Activated effector memory CD4-positive, alpha-beta T cell treated with Interleukin-2 at 50 U/mL for 16 hours (primary cell): ENCODE measurements at places on chromosomes 5 and 9.
A peak's percentile ranks its signal among the peaks of the same experiment; 100 is the strongest.

- DNase-seq = peak; percentile 57
Measured at GRCh38 chr9:129624168-129624759, 1.7 kb upstream of the NTMT1 start.

DNA sequence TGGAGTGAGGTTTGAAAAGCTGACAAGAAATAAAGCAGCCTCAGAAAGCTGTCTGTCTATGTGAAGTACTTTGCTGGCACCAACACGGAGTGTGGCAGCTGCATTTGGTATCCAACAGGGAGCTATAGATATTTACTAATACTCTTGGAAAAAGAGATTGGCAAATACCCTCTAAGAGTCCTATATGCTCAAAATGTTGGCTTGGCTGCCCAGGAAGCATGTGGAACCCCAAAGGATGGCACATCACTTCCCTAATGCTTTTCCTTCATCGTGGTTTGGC, 398.3 kb downstream of the TLE4 start:
- DNase-seq = no peak

- DNase-seq = no peak
Measured at GRCh38 chr5:1257841-1258240, 32.7 kb downstream of the SLC6A18 start.

GRCh38 chr5:66351813-66352212, 207.7 kb downstream of the SREK1 start:
- no peak for DNase-seq

DNA sequence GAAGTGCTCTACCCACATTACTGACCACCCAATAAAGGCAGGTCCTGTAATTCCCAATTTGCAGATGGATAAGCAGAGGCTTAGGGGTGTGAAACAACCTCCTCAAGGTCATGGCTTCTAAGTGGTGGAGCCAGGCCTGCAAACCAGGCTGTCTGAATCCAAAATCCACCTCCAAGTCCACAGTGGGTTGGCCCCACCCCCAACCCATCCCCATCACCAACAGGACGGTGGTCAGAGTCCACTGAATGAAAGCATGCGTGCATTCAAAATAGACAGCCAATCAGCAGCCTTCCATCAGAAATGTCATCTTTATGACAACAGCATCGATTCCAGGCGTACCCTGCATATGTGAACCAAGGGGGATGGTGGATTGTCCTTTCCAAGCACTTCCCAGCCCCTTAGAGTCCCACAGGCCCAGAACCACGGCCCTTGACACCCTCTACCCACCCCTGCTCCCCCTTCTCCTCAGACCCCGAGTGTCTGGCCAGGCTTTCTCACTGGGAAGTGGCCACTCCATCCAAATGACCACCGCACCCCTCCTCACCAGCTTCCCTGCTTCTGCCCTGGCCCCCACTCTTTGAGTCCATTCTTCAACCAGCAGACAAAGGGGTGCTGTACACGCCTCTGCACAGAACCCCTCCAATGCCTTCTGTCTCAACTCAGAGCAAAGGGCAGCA, 133.1 kb downstream of the KCNIP1 start:
- DNase-seq = no peak

GRCh38 chr5:61784341-61784740, 452.3 kb downstream of the ZSWIM6 start:
- no peak for DNase-seq

- no peak for DNase-seq
Measured at GRCh38 chr9:3969590-3970260, 330.1 kb downstream of the GLIS3 start.

GRCh38 chr9:104808035-104808614, 44.2 kb downstream of the NIPSNAP3B start:
- DNase-seq = no peak

DNA sequence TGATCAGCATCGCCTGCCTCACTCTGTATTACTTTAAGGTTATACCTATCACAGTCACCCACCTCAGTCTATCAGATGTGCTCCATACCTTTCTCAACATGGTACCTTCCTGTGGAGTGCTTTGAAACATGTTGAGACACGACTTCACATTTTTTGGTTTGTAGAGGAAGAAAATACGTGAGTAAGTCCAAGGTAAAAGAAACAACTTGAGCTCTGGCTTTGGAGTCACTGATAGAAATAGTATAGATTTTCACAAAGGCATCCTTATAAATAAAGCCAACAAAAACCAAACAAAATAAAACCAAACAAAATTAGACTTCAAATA, 77.5 kb upstream of the HMHB1 start:
- DNase-seq = no peak

DNA sequence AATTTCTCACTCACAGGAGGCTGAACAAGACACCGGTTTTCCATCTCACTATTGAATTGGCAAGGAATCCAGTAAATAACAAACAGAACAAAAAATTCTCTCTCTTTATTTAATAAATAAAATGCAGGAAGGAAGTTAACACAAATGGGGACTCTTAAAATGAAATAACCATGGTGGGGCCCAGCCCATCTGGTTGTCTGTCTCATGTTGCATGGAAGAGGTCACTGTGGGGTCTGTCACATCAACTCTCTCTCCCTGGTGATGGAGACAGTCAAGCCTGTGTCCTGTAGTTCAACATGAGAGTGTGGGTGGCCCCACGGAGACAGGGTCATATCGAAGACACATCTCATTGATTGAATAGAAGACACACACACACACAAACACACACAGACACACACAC, 297.7 kb downstream of the IRX2 start:
- DNase-seq = no peak
